Right lung (tissue), 10 donors: ENCODE measurements at places on chromosomes 6 and 20.

GRCh38 chr6:123715006-123715863 lies 78.5 kb upstream of the TRDN start:
- peak; percentile 8 for DNase-seq

GRCh38 chr6:146336191-146336590 lies 207.4 kb upstream of the RAB32 start:
- no peak for DNase-seq

DNA sequence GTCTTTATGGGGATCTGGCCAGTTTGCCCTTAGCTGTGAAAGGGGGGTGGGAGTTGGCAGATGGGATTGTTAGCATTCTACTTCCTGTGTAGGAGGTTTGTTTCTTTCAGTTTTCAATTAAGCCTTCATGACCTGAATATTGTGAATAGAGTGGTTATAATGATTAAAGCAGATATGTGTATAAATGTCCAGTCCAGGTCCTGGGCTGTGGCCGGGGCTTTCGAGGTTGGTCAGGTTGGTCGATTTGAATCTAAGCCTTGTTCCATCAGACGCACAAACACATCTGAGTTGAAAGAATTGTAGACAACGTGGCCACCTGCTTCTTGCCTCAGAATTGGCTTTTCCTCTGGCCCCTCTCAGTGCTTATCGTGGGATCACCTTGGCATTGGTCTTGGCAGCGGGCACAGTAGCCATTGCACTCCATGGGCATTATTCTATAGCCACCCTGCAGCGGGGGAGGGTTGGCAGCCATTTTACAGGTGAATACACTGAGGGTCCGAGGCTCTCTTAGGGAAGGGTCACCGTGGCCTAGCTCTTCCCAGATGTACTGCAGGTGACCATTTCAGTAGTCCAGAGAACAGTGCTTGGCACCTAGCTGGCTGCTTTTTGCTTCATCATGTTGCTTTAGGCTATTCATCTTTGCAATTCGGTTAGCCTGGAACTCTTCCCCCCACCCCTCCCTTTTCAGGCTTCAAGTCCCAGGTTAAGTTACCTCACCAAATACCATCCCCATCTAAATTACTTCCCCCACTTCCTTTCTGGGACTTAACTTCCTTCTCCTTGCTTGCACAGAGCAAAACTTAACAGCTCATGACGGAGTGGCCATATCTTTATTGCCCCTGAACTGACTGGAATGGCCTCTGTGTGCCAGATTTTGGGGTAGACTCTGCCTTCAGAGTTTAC lies 1.1 kb downstream of the RNF114 start:
- DNase-seq, result no peak

- DNase-seq, result no peak
Measured at GRCh38 chr6:105769197-105769596, 316.9 kb upstream of the PRDM1 start.

- no peak for DNase-seq
Measured at GRCh38 chr20:17457588-17458190, 73.5 kb downstream of the BFSP1 start.

DNA sequence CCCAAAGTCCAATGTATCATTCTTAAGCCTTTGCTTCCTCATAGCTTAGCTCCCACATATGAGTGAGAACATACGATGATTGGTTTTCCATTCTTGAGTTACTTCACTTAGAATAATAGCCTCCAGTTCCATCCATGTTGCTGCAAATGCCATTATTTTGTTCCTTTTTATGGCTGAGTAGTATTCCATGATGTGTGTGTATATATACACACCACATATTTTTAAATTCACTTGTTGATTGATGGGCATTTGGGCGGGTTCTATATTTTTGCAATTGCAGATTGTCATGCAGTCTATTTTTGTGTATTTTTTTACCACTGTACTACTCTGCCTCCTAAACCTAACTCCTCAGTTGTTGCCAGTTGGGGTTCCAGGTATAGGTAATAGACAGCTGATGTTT lies 74.7 kb downstream of the CD2AP start:
- DNase-seq, result no peak

DNA sequence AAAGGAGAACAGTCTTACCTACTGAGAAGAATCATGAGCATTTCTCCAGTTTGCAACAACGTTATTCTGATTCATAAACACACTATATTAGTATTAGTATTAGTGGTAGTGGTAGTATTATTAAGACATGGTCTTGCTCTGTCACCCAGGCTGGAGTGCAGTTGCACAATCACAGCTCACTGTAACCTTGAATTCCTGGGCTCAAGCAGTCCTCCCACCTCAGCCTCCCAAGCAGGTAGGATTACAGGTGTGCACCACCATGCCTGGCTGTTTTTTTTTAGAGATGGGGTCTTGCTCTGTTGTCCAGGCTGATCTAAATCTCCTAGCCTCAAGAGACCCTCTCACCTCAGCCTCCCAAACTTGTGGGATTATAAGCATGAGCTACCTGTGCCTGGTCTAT lies 363.5 kb downstream of the SAMD5 start:
- DNase-seq, result no peak

DNA sequence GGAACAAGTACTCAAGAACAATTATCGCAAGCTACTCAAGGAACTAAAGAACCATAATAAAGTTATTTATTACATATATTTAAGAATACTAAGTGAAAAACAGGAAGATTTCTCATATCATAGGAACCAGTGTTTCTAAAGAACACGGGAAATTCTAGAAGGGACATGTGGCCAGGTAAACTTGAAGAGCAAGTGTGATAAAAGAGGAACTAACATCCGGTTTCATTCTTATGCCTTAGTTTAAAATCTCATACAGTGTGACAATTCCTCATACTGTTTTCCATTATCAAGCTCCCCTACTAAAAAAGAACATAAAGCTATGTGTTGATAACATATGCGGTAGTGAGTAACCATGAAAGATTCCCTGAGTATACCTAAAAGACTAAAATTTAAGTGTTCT lies 163.5 kb upstream of the SHLD1 start:
- DNase-seq, result no peak

- DNase-seq, result no peak
Measured at GRCh38 chr20:1959156-1959555, 34.7 kb downstream of the PDYN start.

GRCh38 chr6:132764370-132764769 lies 6.7 kb upstream of the VNN2 start:
- no peak for DNase-seq

GRCh38 chr6:136762022-136762975 lies 30.0 kb downstream of the MAP3K5 start:
- DNase-seq, result no peak

GRCh38 chr6:132236281-132236680 lies 165.0 kb downstream of the MOXD1 start:
- no peak for DNase-seq

- DNase-seq, result no peak
Measured at GRCh38 chr6:141445928-141446628, 686.6 kb upstream of the GJE1 start.

DNA sequence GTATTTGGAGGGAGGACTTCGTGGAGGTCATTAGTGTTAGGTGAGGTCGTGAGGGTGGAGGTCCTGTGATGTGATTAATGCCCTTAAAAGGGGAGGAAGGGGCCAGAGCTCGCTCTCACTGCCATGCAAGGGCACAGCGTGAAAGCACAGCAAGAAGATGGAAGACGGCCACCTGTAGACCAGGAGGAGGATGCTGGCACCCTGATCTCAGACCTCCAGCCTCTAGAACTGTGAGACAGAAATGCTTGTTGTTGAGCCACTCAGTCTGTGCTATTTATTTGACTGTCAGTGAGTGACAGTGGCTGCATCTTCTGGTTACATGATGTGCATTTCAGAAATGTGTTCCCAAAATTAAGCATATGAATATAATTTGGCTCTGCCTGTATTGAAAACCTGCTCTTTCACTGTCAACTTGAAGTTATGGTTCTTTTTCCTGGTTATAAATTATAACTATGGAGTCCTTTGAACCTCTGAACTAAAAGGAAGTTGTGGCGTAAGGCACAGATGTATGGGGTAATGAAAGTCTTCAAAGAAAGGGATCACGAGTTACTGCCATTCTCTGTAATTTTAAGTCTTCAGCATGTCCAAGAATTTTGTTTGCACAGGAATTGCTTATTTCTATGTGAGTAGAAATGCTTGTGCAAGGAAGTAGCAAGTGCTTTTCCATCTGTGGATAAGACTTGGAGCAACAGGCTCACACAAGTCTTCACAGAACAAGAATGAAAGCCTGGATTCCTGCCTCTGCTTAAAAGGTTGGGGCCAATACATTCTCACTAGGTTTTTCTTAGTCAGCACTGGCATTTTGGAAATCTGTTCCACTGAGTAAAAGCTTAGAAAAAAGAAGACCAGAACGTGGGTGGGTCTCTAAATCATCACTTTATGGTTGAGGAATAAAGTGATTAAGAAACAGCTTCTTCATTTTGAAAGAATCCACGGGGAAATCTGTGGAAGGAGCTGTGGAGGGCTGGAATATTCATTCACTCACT lies 10.3 kb downstream of the PPP1R14C start:
- no peak for DNase-seq

DNA sequence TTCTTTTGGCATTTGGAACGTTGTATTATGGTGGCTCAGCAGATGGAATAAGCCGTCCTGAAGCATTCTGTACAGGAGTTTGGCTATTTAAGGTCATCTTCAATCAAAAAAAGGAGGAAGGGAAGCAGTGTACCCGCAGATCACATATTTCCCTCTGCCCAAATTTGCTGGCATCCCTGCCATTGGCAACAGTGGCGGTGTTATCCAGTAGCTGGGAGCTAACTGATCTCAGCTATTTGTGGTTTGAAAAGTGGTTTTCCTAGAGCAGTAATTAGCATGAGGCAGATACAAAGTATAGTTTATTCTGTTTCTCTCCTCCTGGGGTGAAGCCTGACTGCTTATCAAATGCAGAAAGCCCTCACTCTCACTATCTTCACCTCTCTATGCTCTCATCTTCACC lies 576.8 kb downstream of the QKI start:
- no peak for DNase-seq

- no peak for DNase-seq
Measured at GRCh38 chr6:144321839-144322591, 36.9 kb downstream of the UTRN start.

- DNase-seq, result peak; percentile 55
Measured at GRCh38 chr6:56510984-56511531, 131.6 kb downstream of the DST start.

DNA sequence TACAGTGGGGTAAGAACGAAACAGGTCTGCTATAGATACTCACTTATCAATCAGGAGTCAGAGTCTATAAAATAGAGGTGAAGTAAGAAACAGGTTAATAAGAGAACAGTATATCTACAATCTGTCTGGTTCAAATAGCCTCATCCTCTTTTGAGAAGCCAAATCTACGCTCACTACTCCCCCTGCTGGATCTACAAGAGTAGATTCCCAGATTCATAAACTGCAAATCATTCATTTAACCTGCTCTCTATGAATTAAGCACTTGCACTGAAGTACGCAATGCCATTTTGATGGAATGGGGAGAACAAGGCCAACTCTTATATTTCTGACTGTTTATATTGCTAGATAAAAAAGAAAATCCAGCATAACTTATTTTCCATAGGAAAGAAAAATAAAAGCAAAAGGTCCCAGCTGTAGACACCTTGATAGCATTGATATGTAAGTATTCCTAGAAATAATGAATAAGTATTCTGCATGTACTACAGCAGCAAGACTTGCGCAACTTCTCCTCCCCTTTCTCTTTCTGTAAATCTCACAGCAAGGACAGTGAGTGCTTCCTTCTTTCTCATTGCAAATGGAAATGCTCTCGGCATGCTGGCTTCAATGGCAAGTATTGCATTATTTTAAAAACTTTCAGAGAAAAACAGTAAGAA lies 92.3 kb downstream of the RFX6 start:
- peak; percentile 25 for DNase-seq

DNA sequence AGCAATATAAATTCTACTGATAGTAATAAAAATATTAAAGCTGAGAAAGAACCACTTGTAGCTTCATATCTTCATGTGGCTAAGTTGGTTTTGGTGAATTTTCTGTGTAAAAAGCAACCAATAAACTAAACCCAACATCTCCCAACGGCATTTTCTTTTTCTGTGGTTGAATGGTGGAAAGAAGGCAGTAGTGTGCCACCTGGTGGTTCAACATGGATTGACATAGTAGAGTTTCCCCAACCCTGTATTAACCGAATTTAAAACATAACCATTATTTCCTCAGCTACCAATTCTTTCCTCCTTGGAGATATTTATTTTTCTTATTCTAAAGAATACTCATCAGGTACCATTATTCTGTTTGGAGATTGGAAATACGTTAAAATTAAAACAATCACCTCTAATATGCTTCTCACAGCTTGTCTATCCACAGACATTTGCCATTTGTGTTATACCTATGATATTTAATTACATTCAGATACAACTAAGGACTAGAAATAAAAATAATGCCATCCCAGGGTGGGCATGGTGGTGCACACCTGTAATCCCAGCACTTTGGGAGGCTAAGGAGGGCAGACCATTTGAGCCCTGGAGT lies 117.1 kb upstream of the EEF1E1 start:
- peak; percentile 25 for DNase-seq

GRCh38 chr6:13318821-13319220 lies 9.5 kb downstream of the TBC1D7 start:
- DNase-seq, result no peak

DNA sequence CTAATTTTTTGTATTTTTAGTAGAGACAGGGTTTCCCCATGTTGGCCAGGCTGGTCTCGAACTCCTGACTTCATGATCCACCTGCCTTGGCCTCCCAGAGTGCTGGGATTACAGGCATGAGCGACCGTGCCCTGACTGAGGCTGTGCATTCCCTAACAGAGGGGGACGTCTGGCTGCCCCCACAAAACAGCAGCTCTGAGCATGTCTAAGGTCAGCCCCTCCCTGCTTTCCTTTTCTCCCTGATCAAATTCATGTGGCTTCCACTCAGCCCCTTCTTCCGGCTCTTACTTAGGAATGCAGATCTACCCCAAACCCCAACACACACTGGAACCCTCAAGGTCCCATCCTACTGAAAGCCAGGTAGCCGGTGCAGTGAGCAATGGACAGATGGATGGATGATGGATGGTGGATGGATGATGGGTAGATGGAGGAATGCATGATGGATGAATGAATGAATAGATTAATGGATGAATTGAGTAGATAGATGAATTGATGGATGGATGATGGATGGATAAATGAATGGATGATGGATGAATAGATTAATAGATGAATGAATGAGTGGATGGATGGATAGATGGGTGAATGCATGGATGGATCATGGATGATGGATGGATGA lies 91.5 kb upstream of the BHLHE23 start:
- DNase-seq, result no peak

DNA sequence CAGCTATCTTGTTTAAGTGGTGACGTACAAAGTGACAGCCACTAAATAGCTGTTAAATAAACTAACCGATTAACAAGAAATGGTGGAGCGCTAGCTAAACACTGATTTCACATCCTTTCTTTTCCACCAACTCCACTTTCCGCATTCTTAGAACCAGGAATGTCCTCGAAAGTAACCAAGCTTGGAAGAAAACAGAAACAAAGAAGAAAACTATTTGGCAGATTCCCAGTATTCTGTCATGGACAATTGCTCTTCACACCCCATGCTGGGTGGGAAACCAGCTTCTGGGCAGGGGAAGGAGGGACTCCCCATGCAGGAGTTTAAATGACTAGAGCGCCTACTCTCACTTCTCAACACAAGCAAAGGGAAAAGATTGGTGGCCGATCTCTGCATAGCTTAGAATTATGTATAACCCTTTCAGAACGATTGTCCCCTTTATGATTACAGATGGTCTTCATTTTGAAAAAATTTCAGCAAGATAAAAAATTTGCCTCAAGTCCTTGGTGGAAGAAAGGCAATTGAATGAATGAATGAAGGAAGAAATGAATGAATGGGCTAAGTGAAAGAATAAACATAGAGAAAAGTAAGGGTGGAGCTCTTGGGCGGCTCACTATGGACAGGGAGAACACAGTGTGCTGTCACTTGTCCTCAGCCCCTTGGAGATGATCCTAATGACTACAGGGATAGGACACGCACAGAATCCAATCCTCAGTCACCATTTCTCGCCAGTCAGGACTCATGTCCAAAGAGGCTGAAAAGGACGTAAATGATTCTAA lies 148.7 kb upstream of the NEDD9 start:
- DNase-seq, result no peak
